ENCODE measurements at places on chromosomes 11 and 22.

DNA sequence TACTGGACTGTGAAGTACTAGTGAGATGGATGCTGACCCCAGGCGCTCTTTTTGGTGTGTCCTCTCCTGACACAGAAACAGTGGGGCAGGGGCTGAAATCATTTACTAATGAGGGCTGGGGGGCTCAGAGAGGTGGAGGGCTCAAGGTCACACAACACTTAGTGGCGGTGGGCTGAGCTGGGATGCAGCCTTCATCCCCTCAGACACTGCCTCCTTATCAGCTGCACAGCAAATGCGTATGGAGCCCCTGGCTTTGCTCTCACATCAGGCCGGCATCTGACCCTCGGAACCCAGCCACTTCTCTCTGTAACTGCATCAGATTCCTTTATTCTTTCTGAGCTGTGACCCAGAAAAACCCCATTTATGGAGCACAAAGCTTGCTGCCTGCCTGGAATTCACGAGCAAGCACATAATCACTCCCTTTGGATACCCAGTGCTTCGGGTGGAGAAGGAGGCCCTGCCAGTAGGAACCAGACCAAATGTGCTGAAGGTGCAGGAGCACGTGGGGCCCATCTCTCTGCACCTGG lies 736.6 kb downstream of the TBC1D22A start:
- DNase-seq = no peak

DNA sequence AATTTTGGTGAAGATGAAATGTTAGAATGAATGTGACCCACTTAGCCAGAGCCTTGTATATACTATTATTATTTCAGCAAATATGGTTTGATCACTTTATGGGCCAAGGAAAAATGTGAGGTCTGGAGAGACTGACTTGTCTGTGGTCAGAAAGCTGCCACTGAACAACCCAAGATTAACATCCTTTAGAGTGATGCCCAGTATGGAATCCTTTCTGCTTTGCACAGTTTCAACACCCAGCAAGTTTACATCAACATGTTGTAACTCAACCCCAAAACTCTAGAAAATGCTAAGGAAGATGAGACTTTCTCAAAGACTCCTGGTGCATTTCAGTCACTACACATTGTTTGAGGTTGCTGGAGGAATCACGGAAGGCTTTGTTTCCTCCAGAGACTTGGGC lies 107.7 kb downstream of the SNX19 start:
- DNase-seq = peak; percentile 64

DNA sequence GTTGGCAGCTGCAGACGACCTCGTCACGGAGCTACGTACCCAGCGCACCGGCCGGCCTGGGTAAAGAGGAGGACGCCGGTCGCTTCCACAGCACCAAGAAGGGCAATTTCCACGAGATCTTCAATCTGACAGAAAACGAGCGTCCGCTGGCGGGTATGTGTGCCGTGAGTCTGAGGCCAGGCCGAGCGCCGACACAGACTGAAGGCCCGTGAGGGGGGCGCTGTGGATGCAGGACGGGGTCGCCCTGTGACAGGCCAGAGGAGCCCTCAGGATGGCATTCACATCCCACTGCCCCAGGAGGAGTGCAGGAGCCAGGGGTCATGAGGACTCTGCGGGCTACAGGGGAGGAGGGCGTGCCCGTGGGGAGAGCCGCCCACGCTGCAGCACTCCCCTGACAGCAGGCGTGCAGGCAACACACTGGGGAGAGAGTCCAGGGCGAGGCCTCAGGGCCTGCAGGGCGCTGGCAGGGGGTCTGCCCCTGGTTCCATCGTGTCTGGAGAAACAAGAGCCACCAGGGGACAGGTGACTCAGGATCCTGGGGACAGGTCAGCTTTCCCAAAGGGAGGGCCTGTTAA lies 53.6 kb downstream of the GRAMD4 start:
- no peak for DNase-seq

DNA sequence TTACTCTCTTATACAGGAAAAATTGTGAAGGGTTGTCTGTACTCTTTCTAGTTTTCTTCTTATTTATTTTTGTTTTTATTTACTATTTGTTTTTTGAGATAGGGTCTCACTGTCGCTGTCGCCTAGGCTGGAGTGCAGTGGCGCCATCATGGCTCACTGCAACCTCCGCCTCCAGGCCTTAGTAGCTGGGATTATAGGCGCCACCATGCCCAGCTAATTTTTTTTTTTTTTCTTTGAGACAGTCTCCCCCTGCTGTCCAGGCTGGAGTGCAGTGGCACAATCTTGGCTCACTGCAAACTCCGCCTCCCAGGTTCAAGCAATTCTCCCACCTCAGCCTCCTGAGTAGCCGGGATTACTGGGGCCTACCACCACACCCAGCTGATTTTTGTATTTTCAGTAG lies 18.4 kb downstream of the CUL5 start:
- DNase-seq = no peak

DNA sequence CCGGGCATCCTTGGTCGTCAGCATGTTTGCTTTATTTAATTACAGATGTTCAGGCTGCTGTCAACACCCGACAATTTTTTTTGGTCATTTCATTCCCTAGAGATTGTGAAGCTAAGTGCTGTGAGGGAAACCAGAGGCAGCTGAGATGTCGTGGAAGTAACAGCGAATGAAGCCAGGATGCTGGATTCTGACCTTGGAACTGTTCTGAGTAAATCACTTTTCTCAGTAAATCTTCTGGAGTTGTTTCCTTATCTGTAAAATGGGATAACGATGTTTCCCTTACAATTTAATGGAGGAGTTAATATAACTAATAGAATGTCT lies 390 bp upstream of the CKAP5 start:
- DNase-seq = no peak

Data from EH (cell line).